Osteocyte (in vitro differentiated cells): ENCODE measurements at places on chromosomes 2 and 18.

DNA sequence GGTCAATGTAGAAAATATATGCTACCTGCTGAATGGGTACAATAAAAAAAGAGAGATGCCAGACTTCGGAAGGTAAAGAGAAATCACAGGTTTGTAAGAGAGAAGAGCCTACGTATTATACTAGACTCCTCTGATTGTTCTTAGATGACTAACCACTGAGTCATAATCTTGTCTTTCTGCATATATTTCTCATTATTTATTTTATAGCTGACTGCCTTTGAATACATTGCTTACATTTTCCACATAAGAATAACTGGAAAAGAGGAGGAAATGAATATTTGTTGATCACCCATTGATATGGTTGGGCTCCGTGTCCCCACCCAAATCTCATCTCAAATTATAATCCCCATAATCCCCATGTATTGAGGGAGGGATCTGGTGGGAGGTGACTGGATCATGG, 90.3 kb upstream of the RAB27B start:
- no peak overlapping the region for H3K4me3 ChIP-seq
- H3K4me1 ChIP-seq = peaks cover 57% of the 10 kb centered on the region
- H3K27me3 ChIP-seq = no peaks in the 10 kb centered on the region
- no peak for DNase-seq

- H3K27ac ChIP-seq = peak overlapping the region; percentile 55
- peaks cover 27% of the 10 kb centered on the region for H3K4me1 ChIP-seq
- DNase-seq = no peak
- no peaks in the 10 kb centered on the region for H3K27me3 ChIP-seq
- no peak overlapping the region for H3K4me3 ChIP-seq
Measured at GRCh38 chr2:65070856-65071255, 14.6 kb downstream of the CEP68 start.

DNA sequence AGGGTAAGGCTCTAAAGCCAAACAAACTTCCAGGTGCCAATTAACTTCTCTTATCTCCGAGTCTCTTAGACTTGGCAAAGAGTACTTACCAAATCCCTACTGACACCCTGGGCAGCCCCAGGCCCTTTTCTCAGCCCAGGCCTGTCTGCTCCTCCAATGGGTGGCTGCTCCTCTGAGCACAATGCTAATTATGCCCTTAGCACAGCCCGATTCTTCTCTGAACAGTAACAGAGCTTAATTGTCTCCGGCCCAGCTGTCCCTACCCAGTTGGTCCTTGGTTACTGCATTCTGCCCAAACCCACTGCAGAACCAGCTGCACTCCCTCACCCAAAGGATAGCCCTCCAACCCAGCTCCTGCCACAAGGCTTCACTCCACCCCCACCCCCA, 110.3 kb downstream of the SMAD7 start:
- H3K36me3 ChIP-seq = peaks cover 12% of the 10 kb centered on the region
- DNase-seq = no peak
- no peak overlapping the region for H3K27ac ChIP-seq
- no peaks in the 10 kb centered on the region for H3K27me3 ChIP-seq

- no peaks in the 10 kb centered on the region for H3K4me1 ChIP-seq
- H3K4me3 ChIP-seq = no peak overlapping the region
- no peak overlapping the region for H3K27ac ChIP-seq
- no peaks in the 10 kb centered on the region for H3K36me3 ChIP-seq
- H3K27me3 ChIP-seq = no peaks in the 10 kb centered on the region
Measured at GRCh38 chr2:28982381-28982950, 1.4 kb downstream of the TOGARAM2 start.

DNA sequence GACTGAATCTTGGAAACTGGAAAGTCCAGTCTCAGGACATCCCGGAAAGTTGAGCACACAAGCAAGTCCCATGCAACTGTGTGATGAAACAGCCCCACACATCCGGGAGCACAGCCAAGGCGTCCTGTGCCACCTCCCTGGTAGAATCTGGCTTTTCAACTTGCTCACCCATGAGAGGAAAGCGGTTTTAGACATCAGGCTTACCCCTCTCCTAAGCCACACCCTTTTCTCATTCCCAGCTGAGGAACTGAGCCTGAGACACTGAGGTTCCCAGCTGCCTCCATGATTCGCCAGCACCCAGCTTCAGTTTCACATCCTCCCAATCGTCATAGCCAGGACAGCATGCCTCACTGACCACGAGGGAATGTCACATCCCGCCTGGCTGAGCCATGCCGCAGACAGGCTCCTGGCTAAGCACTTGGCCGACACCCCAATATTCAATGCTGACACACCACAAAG, 60.3 kb downstream of the STEAP3 start:
- H3K4me3 ChIP-seq = no peak overlapping the region
- no peak overlapping the region for H3K27ac ChIP-seq
- H3K36me3 ChIP-seq = no peaks in the 10 kb centered on the region
- H3K4me1 ChIP-seq = no peaks in the 10 kb centered on the region
- DNase-seq = no peak
- no peaks in the 10 kb centered on the region for H3K27me3 ChIP-seq

GRCh38 chr2:107008843-107009242, 122.9 kb upstream of the ST6GAL2 start:
- no peaks in the 10 kb centered on the region for H3K27me3 ChIP-seq
- no peak for DNase-seq
- no peak overlapping the region for H3K27ac ChIP-seq
- no peaks in the 10 kb centered on the region for H3K36me3 ChIP-seq
- H3K4me1 ChIP-seq = peaks cover 29% of the 10 kb centered on the region

GRCh38 chr18:4384932-4385331, 70.2 kb downstream of the DLGAP1 start:
- no peaks in the 10 kb centered on the region for H3K4me1 ChIP-seq
- no peaks in the 10 kb centered on the region for H3K36me3 ChIP-seq
- no peak overlapping the region for H3K27ac ChIP-seq
- no peak overlapping the region for H3K4me3 ChIP-seq
- H3K27me3 ChIP-seq = no peaks in the 10 kb centered on the region

GRCh38 chr2:136126021-136126420, 8.1 kb upstream of the CXCR4 start:
- no peak for DNase-seq
- no peaks in the 10 kb centered on the region for H3K36me3 ChIP-seq
- no peak overlapping the region for H3K27ac ChIP-seq
- no peak overlapping the region for H3K4me3 ChIP-seq
- H3K27me3 ChIP-seq = peaks cover 54% of the 10 kb centered on the region
- no peaks in the 10 kb centered on the region for H3K4me1 ChIP-seq

GRCh38 chr2:161173541-161174194, 13.4 kb downstream of the TANK start:
- H3K36me3 ChIP-seq = peaks cover 49% of the 10 kb centered on the region
- H3K4me3 ChIP-seq = no peak overlapping the region
- H3K27ac ChIP-seq = no peak overlapping the region
- H3K27me3 ChIP-seq = no peaks in the 10 kb centered on the region

- peak overlapping the region; percentile 91 for H3K27ac ChIP-seq
- peak overlapping the region; percentile 96 for H3K4me3 ChIP-seq
- no peaks in the 10 kb centered on the region for H3K27me3 ChIP-seq
- peaks cover 6% of the 10 kb centered on the region for H3K36me3 ChIP-seq
Measured at GRCh38 chr2:64143169-64144056, 807 bp downstream of the PELI1 start.

GRCh38 chr18:76491473-76491775, 3.6 kb downstream of the ZNF516 start:
- no peaks in the 10 kb centered on the region for H3K27me3 ChIP-seq
- H3K27ac ChIP-seq = peak overlapping the region; percentile 91
- peaks cover 50% of the 10 kb centered on the region for H3K4me1 ChIP-seq
- H3K4me3 ChIP-seq = peak overlapping the region; percentile 91
- no peaks in the 10 kb centered on the region for H3K36me3 ChIP-seq

- no peaks in the 10 kb centered on the region for H3K4me1 ChIP-seq
- DNase-seq = no peak
- H3K36me3 ChIP-seq = no peaks in the 10 kb centered on the region
- peaks cover 4% of the 10 kb centered on the region for H3K27me3 ChIP-seq
Measured at GRCh38 chr2:76613330-76613729, 902.6 kb upstream of the GCFC2 start.
